ENCODE measurements at places on chromosomes 2 and 18.
A peak's percentile ranks its signal among the peaks of the same experiment; 100 is the strongest.

DNA sequence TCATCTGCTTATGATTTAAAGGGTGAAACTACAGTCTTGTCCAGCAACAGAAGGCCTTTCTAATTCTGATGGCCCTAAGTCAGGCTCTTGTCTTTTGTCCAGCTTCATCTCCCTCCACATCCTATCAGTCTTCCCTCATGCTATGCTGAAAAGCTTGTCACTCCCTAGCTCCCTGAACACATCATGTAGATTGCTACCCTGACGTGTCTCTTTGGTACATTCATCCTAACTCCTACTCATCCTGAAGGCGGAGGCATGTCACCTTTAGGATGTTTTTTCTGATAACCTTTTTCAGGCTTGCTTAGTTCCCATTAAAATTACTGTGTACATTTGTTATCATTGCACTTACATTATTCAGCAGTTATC lies 78.4 kb upstream of the ARL5A start:
- DNase-seq, result no peak

DNA sequence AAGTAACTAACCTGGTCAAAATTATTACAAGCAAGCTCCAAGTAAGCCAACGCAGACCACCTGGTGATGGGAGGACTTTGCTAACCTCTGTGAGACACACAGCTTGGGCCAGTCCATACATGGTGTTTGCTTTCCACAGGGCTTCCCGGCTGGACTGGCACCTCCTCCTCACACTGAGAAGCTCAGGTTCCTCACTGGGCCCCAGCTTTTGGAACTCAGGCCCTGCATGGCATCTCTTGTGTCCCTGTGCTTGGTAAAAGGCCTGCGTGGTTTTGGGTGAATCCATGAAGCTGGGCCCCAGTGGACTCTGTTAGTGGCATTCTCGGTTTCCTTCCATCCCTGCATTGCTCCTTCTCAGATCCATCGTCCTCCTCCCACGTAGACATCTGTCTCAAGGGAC lies 123.4 kb downstream of the VAPA start:
- no peak for DNase-seq

DNA sequence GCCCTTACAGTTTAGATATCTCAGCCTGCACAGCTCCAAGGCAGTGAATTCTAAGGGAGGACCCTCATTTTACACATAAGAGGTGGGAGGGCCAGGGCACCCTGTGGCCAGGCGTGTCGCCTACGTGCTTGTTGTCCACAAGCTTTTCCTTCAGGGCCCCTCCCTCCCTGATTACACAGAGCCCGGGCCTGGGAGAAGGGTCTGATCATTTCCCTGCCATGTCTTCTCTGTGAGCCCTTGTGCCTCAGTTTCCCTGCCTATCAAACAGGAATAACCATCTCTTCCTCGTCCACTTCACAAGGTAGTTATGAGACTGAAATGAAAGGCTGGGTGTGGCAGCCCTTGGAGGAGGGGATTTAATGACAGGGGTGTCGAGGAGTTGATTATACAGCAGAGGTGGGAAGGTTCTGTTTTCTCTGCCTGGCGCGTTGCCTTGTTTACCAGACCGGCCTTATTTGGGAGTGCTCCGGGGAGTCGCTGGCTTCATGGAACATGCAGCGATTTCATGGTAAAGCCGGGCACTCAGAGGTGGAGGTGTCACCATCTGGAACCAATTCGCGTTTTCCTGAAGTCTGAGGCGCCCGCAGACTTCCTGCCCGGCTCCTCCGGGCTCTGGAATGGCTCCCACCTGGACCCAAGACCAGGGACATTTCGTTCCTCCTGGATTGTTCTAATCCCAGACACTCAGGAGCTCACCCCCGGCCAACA lies 208.9 kb downstream of the KLHL29 start:
- DNase-seq, result no peak

DNA sequence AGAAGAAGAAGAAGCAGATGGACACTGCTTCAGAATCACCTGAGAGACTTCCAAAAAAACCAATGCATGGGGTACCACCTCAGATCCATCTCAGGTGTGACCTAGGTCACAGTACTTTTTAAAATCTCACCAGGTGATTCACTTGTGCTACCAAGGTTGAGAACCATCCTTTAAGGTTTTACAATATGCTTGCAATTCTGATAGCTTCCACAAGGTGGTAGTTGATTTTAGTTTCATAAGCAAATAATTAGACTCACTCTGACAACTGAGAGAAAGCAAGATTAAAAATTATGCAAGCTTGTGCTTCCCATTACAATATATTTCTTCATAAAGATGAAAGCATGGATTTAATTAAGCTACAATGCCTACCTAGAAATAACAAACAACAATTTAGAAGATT lies 355.1 kb downstream of the EN1 start:
- DNase-seq, result peak; percentile 1

- no peak for DNase-seq
Measured at GRCh38 chr2:217858519-217859491, 144.0 kb downstream of the TNS1 start.

DNA sequence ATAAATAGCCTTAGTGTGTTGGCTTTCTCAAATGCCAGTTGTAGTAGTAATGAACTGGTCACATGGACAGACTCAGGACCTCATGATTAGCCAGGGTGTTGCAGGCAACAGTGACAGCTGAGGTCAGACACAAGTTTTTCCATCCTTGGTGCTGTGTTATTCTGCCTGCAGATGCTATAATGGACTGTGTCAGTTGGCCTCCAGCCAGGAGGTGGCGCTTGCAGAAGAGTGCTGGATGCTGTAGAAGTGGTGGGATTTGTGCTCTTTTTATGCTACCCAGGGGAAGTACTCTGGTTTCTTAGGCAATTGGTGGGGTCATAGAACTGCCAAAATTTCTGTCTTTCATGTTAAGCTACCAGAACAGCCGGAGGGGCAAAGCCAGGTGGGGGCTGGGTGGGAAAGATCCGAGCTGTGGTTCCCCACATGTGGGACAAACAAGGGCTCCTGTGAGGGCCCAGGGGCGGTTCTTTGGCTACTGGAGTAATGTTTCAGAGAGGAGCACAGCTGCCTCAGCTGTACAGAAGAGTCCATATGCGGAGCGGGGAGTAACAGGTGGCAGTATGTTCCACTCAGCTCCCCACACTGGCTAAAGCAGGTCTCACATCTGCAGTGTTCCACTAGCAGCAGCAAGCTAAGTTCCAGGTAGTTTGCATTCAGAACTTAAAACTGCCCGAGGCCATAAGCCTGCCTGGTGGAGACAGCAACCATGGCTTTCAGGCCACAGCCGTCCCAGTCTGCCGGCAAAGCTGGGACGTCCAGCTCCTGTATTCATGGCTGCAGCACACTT lies 104.4 kb downstream of the GULP1 start:
- DNase-seq, result peak; percentile 8

GRCh38 chr2:149732001-149732685 lies 144.6 kb upstream of the MMADHC start:
- DNase-seq, result no peak

DNA sequence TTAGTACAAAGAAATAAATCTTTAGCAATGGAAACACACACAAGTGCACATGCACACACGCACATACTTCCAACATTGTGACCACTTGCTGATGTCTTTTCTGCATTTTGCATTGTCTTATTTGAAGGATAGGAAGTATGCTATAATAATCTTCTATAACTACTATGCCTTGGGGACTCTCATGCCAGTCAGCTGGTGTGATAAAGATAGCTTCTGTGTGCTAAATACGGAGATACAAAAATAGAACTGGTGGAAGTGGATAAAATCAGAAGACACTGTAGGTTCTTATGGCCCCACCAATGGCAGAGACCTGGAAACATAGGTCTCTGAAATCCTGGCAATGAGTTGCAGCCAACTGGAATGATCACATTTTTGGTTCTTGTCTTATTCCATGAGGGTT lies 31.5 kb upstream of the RASGRP3 start:
- DNase-seq, result no peak

DNA sequence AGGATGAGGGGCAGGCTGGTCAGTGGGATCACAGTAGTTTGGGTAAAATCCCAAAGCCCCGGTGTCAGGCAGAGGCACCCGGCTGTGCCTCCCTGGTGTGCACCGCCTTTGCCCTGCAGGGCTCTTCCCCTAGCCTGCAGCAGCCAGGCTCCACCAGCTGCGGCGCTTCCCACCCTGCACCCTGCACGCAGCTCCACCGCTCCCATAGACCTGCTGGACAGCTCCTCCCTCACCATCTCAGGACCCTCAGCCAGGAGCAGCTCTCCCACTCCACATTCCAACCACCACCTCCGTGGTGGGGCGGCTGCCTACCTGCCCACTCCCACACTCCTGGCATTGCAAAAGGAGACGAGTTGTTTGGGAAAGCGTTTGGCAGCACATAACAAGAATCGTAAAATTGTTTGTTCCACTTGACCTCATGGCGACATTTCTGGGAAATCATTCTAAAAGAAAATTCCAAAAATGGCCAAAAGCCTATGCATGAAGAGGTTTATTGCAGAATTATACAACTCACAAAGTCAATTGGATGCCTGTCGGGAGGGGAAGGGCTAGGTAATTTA lies 287.4 kb upstream of the HDAC4 start:
- no peak for DNase-seq

- no peak for DNase-seq
Measured at GRCh38 chr18:26784599-26784998, 80.9 kb downstream of the AQP4 start.

DNA sequence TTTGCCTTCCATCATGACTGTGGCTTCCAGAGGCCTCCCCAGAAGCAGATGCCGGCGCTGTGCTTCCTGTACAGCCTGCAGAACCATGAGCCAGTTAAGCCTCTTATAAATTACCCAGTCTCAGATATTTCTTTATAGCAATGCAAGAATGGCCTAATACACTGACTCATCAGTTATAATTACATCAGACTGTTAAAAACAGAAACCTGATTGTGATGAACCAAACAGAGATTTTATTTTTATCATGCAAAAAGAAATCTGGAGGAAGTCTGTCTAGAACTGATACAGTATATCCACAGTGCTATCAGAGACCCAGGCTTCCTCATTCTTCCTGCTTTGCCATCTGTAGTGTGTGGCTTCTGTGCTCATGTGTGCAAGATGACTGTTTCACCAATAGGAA lies 93.4 kb upstream of the MEX3C start:
- DNase-seq, result no peak

DNA sequence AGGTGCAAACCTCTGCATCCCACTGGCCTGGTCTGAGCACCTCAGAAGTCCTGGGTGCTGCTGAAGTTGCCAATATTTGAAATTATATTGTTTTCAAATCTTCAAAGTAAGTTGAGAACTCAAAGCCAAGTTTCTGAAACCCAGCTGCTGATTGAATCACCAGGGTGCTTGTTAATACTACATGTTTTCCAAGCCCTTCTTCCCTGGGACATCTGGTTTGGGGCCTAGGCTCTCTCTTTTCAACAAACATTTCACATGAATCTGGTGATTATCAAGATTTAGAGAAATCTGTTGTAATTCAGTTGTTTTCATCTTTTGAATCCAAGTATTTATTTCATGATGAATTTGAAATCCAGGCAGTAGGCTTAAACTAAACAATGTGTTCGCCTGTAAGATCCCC lies 24.4 kb downstream of the MLPH start:
- no peak for DNase-seq

GRCh38 chr18:2304378-2305175 lies 266.7 kb downstream of the METTL4 start:
- DNase-seq, result no peak

DNA sequence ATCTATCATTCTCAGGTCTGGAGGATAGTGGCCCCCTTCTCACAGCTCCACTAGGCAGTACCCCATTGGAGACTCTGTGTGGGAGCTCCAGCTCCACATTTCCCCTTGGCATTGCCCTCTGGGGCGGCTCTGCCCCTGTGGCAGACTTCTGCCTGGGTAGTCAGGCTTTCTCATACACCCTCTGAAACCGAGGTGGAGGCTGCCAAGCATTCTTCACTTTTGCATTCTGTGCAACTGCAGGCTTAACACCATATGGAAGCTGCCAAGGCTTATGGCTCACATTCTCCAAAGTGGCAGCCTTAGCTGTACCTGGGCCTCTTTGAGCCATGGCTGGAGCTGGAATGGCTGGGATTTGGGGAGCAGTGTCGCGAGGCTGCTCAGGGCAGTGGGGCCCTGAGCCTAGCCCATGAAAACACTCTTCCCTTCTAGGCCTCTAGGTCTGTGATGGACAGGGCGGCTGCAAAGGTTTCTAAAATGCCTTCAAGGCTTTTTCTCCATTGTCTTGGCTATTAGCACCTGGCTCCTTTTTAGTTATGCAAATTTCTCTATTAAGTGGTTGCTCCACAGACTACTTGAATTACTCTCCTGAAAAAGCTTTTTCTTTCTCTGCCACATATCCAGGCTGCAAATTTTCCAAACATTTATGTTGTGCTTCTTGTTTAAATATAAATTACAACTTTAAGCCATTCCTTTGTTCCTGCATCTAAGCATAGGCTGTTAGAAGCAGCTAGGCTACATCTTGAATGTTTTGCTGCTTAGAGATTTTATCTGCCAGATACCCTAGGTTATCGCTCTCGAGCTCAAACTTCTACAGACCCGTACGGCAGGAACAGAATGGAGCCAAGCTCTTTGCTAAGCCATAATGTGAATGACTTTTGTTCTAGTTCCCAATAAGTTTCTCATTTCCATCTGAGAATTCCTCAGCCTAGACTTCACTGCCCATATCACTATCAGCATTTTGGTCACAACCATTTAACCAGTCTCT lies 206.5 kb downstream of the CPS1 start:
- no peak for DNase-seq

DNA sequence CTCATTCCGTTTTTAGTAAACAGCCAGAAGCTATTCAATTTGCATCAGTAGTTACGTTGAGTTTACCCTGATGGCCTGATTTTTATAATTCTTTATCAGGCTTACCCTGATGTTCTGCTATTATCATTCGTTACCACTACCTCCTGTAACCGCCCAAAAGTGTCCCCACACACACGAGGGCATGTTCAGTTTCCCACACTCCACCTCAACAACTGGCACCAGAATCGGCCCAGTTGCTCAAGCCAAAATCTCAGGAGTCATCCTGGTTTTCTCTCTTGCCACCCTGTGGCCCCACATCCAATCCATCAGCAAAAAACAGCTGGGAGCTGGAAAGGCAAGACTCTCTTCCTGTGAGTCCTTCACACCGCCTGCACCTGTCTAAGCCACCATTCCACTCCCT lies 102.9 kb upstream of the RAB6C start:
- DNase-seq, result no peak

- no peak for DNase-seq
Measured at GRCh38 chr2:80489717-80490116, 185.2 kb upstream of the LRRTM1 start.

- no peak for DNase-seq
Measured at GRCh38 chr2:127893494-127893893, 7.7 kb upstream of the AMMECR1L start.

- no peak for DNase-seq
Measured at GRCh38 chr2:68187329-68187728, 29.6 kb downstream of the PNO1 start.

DNA sequence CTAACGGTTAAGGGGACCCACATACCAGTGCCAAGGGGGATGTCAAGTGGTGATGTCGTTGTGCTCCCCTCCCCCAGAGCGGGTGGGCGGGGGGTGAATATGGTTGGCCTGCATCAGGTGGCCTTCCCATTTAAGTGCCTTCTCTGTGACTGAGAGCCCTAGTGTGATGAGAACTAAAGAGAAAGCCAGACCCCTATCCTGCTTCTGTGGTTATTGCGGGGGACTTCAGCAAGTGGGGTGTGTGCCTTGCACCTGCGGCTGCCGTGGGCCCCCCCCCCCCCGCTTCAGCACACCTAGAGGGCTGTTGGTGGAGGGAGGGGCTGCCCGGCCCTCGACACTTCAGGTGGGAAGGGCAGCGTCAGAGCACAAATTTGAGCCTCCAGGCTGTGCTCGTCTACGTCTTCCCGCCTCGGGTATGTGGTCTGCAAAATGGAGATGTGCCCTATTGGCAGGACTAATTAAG lies 6.1 kb downstream of the CTDSP1 start:
- DNase-seq, result peak; percentile 17

GRCh38 chr2:189553504-189554088 lies 27.0 kb downstream of the SLC40A1 start:
- no peak for DNase-seq

- DNase-seq, result no peak
Measured at GRCh38 chr2:169272010-169272409, 90.3 kb downstream of the LRP2 start.
